ENCODE measurements at places on chromosomes 11 and 22.

DNA sequence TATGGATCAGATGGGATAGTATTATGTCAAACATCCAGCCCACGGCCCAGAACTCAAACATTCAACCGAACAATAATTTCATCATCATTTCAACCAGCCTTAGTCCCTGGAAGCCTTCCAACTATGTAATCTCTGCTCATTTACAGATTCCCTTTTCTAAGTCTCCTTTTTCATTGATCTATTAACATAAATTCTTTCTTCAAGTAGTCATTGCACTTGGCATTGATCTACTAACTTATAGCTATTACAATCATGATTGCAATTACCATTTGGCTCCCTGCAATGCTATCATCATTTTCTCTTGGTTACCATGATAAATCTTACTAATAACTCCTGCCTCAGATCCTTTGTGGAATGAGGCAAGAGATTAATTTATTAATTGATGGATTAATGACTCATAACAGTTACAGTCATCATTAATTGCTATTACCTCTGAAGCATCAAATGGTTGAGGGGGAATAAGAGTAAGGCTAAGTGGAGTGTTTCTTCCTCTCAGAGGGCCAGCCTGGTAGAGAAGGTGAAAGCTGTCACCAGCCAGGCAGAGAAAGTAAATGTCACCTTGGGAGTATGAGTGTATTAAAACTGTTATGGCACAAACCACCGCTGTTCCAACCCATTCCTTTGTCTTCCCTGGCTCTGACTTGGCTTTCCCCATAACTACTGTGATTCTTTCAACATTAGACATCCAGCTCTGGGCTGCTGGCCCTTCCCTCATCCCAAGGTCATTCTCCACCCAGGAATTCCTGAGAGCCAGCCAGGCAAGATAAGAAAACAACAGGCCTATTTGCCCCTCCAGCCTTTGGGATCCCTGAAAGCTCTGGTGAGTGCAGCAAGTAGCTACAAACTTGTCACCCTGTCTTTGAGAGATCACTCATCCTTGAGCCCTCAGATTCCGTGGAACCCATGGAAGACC, 174.7 kb downstream of the RRAS2 start:
- H3K27ac ChIP-seq, result no peak overlapping the region
- DNase-seq, result no peak
- peaks cover 14% of the 10 kb centered on the region for H3K36me3 ChIP-seq

GRCh38 chr11:14713496-14714244, 70.1 kb downstream of the PDE3B start:
- no peak overlapping the region for H3K27ac ChIP-seq
- DNase-seq, result no peak
- H3K4me1 ChIP-seq, result peaks cover 3% of the 10 kb centered on the region

- no peak overlapping the region for H3K4me3 ChIP-seq
- DNase-seq, result no peak
- no peak overlapping the region for H3K27ac ChIP-seq
- H3K36me3 ChIP-seq, result no peaks in the 10 kb centered on the region
These were observed 47.0 kb downstream of the RTL6 start for GRCh38 chr22:44451016-44451415.

- peaks cover 1% of the 10 kb centered on the region for H3K27me3 ChIP-seq
- H3K36me3 ChIP-seq, result no peaks in the 10 kb centered on the region
- H3K4me1 ChIP-seq, result peaks cover 11% of the 10 kb centered on the region
- no peak overlapping the region for H3K4me3 ChIP-seq
These were observed 228.4 kb downstream of the BLID start for GRCh38 chr11:121887569-121887968.

DNA sequence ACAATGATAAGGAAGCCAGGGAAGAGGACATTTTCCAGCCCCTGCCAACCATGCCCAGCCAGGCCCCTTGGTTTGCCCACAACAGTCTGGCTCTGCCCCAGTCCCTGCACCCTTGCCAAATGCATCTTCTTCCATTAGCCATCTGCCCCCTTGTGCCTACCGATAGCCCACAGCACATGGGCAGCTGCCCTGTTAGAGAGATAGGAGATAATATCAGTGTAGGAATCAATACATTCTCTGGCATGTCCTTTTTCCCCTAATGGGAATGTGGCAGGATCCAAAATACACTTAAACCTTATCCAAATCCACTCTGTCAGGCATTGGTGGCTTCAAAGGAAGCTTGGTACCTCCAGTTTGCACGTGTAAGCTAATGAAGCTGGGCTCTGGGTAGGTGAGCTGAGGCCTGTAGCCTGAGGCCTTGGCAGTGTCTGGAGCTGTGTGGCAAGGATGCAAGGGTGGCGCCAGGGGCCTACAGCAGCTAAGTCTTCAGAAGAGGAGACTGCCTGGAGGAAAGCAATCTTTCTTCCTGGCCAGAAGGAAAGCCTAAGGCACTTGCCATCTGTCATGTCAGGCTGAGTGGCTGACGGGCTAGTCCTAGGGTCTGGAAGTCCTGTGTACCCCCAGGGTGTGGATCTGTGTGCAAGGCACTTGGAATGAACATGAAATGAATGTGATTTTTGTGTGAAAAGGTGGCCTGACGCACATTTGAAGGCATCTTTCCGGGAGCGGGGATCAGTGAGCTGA, 164.2 kb upstream of the TBCEL start:
- no peak overlapping the region for H3K4me3 ChIP-seq
- peaks cover 22% of the 10 kb centered on the region for H3K4me1 ChIP-seq
- no peak for DNase-seq
- H3K27me3 ChIP-seq, result peaks cover 2% of the 10 kb centered on the region

GRCh38 chr11:3840004-3840869, 522 bp downstream of the RHOG start:
- H3K27me3 ChIP-seq, result peaks cover 20% of the 10 kb centered on the region
- peaks cover 46% of the 10 kb centered on the region for H3K4me1 ChIP-seq
- peak overlapping the region; percentile 94 for H3K27ac ChIP-seq
- peak overlapping the region; percentile 97 for H3K4me3 ChIP-seq
- peaks cover 28% of the 10 kb centered on the region for H3K36me3 ChIP-seq

DNA sequence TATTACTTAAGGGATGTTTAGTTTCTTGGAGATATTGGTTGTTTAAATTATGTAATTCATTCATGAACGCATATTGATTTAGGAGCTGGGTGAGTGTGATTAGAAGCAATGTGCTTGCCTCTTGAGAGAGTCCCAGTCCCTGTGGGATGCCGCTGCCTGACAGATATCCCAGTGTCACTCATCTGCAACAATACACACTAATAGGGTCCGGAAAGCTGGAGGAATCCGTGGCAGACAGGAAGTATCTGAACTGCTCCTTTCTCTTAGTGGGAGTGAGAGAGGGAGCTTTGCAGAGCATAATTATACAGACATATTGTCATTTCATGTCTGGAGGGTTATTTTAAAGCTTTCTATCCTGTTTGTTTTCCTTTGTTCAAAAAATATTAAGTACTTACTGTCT, 17.4 kb downstream of the AMOTL1 start:
- DNase-seq, result no peak
- no peaks in the 10 kb centered on the region for H3K36me3 ChIP-seq
- H3K27ac ChIP-seq, result peak overlapping the region; percentile 68
- H3K27me3 ChIP-seq, result no peaks in the 10 kb centered on the region
- peaks cover 23% of the 10 kb centered on the region for H3K4me1 ChIP-seq

- H3K36me3 ChIP-seq, result no peaks in the 10 kb centered on the region
- no peak overlapping the region for H3K27ac ChIP-seq
- H3K4me3 ChIP-seq, result no peak overlapping the region
- H3K27me3 ChIP-seq, result peaks cover 2% of the 10 kb centered on the region
- no peak for DNase-seq
These were observed 11.7 kb upstream of the SOX10 start for GRCh38 chr22:37996079-37996478.

Measured in endothelial cell (in vitro differentiated cells).